ENCODE measurements at places on chromosomes 2 and 18.
A peak's percentile ranks its signal among the peaks of the same experiment; 100 is the strongest.

- DNase-seq: no peak
Observed at GRCh38 chr18:79410171-79410641, 14.5 kb downstream of the NFATC1 start.

GRCh38 chr2:101759162-101759561 is 61.7 kb downstream of the MAP4K4 start:
- DNase-seq: no peak

DNA sequence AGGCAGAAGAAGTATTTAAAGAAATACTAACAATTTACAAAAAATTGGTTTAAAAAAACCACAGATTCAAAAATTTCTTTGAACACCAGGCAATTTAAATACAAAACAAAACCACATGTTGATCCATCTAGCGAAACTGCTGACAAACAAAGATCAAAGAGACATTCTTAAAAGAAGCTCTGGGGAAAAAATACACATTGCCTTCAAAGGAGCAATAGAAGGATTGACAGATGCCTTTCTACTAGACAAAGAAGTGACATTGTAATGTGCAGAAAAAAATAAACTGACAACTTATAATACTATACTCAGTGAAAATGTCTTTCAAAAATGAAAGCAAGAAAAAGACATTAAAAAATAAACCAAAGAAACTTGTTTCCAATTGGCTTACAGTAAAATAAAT is 12.6 kb upstream of the EIF2AK3 start:
- DNase-seq: no peak

GRCh38 chr18:66168685-66169235 is 417.9 kb downstream of the CDH7 start:
- no peak for DNase-seq

DNA sequence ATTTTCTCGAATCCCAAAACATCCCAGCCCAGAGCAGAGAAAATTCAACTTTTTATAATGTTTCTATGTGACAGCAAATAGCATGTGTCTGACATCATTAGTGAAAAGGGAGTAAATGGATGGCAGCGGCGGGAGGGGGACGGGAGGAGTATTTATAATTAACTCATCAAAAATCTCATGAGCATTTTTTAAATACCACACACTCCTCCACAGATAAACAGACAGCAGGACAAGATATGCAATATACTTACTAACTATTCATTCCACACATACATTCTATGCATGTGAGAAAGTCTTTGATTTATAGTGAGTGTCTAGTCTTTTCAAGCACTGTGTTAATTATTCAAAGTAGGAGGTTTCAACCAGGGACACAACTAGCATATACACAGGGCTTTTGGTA is 107.6 kb downstream of the LRP2 start:
- no peak for DNase-seq

DNA sequence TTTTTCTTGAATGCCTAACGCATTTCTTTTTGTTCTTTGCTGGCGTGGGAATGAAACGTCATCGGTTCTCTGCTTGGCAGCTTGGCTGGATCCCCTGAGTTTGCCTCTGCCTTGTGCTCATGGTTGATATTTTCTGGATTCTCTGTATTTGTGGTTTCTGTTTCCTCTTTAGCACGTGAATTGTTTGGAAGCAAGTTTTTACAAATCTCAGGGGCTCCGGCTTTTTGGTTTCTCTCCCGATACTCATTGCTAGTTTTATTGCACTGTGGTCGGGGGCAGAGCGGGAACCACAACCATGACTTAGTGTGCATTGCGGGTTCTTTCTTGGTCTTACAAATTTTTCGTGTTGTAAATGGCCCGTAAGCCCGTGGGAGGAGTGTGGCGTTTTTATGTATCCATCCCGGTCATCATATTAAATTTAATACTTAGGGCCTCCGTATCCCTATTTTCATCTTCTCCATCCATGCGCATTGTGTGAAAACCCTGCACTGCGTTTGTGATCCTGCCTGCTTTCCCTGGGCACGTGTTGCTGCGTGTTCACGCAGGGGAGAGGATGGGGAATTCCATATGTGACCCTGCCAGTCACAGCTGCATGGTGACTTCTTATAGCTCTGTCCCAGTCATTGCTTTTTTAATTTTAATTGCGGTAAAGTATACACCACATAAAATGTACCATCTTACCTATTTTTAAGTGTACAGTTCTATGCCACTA is 9.4 kb downstream of the RAMP1 start:
- DNase-seq: no peak

GRCh38 chr2:113111823-113112287 is 15.5 kb upstream of the IL1RN start:
- DNase-seq: no peak

DNA sequence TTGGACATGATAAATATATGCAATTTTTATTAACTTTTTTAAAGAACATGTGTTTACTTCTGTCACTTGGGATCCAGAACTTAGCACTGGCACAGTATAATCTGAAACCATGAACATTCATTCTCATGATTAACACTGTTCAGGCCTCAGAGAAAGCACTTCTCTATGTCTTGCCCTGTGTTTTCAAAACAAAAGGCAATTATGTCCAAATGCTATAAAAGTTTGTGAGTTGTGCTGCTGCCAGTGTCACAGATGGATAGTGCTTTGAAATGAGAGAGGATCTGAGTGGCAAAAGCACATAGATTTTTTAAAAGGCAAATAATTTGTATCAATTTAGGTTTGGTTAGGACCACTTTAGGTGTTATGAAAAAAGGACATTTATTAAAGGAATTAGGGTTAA is 470.5 kb upstream of the FAM98A start:
- no peak for DNase-seq

GRCh38 chr2:204250692-204251091 is 294.6 kb upstream of the PARD3B start:
- DNase-seq: no peak

GRCh38 chr18:31920277-31920676 is 22.7 kb downstream of the TRAPPC8 start:
- no peak for DNase-seq

- no peak for DNase-seq
Observed at GRCh38 chr2:178333851-178334250, 117.1 kb downstream of the PRKRA start.

DNA sequence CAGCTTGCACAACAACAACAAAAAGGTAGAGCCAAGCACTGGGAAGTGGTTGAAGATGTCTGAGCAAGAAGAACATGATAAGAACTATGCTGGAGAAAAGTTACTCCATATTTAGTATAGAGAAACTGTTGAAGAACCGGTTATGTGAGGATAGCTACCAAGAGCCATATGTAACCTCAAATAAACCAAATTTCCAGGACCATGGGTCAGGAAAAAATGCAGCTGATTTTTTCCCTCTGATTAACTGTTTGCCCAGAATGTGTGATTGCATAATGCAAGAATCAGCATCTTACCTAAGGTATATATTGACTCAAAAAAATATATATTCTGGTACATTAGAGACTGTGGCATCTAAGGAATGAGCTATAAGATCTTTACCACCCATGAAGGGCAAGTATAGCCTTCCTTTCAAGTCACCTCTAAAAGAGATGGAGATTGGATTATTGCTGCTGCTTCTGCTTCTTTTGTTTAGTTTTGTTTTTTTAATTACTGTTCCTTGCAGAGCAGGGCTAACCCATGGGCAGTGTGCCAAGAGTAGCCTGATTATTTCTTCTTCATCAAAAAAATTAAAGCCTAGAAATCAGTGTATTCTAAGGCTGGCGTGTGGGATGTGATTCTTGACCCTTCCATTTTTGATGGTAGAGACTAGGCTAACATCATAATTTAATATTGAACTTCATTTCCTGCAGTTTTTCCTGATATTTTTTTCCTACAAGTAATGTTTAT is 76.9 kb upstream of the MAP3K20 start:
- no peak for DNase-seq

GRCh38 chr2:112000399-112001135 is 54.5 kb upstream of the TMEM87B start:
- DNase-seq: no peak

GRCh38 chr18:45775241-45775676 is 50.2 kb upstream of the SIGLEC15 start:
- DNase-seq: peak; percentile 78

DNA sequence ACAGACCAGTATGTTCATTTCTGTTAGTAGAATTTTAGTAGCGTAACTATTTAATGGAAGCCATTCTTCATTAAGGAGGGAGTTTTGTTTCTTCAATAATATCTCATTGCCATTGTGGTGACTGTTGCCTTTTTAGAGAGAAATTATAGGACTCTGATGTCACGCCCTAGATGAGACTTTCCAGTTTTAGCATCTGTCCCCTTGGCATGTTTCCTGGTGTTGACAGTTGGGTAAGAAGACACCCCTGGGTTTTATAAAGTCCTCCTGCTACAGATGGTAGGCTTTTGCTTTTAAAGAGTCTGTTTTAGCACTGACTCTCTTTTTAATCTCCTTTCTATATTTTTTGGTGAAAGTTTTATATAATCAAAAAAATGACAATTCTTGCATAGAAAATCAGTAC is 41.9 kb downstream of the KCNJ3 start:
- no peak for DNase-seq

GRCh38 chr2:238257786-238258700 is 18.2 kb upstream of the HES6 start:
- DNase-seq: no peak

- DNase-seq: no peak
Observed at GRCh38 chr2:235162082-235162836, 210.4 kb downstream of the SH3BP4 start.

GRCh38 chr18:45688113-45688512 is 35.9 kb upstream of the SLC14A1 start:
- DNase-seq: no peak

DNA sequence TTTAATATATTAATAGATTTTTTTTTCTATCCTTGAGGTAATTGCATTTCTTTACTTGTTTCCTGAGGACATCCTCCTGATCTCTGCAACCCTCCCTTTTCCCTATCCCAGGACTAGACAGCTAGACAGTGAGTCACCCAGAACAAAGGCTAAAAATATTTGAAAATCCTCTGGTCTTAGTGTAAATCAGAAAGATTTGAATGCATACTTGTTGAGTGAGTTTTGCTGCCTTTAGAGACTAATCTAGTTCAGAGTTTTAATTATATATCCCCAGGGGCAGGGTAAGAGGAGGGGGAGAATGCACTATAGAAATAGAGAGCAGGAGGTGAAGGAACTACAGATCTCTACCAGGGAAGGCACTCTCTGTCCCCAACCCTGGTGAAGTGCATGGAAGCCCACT is 202.3 kb upstream of the TCF4 start:
- DNase-seq: no peak

DNA sequence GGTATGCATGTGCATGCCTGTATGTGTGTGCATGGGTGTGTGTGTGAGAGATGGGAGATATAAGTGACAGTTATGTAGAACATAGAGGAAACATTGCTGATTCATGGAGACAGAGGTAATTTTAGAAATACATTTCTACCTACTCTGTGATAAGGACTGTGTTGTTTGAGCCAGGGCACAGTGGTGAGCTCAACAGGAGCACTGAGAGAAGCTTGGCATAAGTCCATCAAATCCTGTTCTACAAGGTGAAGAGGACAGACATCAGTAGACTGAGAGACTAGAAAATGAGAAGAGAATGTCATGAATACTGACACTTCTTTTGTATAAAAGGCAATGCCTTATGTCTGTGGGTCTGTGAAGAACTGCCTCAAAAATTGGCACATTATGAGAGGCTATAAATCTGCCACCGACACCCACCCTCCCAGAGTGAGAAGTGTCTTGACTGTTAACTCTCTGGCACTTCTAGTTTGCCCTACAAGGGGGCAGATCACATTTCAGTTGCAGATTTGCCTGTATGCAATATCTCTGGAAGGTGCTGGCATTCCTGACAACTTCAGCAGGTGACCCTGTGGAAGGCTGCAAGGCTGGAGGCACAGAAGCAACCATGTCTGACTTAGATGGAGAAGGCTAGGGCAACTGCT is 962.3 kb upstream of the NRXN1 start:
- DNase-seq: no peak

DNA sequence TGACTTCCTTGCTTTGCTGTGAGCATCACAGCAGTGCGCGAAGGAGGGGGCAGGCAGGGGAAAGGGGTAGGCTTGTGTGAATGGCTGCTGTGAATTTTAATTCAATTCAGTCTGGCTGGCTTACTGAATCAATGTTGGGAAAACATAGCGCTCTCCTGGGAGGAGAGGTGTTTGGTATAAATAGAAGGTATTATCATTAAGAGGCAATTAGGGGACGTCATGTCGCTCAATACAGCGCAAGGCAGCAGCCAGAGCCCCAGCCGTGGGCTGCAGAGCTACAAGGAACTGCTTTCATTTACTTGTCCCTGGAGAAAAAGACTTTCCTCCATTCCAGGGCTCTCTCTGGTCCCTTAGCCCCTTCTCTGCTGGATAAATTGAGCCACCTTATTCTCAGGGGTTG is 181.4 kb upstream of the MSH6 start:
- no peak for DNase-seq

DNA sequence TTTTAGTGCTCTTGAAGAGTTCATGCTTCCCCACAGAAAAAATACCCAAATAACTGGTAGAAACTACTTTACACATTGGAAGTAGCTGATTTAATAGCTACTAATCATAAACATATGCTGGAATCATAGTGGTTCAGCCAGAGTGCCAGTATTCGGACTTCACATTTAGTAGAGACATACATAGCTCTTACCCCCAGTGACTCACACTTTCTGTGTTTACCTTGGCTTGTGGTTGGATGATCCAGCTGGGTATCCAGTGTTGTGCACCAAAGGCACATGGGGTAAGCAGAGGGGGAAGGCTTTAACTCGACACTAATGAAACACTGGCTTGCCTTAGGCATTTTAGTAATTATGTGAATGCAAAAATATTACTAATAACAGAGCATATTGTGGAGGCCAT is 18.1 kb downstream of the ARHGAP28 start:
- DNase-seq: no peak

DNA sequence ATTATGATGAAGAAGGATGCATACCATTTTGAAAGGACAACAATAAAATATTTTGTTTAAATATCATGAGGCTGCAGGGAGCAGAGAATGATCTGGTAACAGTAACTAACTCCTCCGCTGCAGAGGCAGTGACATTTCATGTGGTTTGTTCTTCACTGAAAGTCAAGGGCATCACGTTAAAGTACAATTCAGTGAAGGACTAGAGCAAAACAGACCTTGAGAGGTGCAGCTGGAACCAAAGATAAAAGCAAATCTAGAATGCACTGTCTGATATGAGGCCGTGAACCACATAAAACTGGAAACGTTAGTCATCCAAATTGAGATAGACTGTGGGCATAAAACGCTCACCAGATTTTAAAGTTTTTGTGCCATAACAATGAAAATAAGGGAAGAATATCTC is 522.9 kb upstream of the TNP1 start:
- DNase-seq: no peak

DNA sequence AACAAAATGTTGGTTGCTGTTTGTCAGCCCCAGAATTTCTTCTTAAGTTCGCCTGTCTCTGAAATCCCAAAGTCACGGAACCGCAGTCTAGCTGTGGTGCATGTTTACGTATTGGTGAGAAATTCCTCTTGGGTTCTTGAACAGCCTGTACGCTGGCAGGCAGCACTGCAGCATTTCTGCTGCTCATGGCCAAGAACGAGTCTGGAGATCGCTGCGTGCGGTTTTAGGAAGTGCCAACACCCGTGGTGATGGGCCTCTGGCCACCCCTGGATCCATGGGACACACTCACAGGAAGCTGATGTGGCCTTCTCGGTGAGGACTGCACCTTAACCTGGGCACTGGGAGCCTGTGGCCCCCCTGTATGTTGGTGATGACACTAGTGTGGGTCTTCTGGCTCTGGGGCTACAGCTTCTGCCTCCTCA is 23.7 kb downstream of the ASB1 start:
- no peak for DNase-seq

Measured in stimulated activated CD4-positive, alpha-beta T cell treated with anti-CD3 and anti-CD28 coated beads, Interleukin-4, amount 100 ng/mL, for 24 hours (primary cell).